Right atrium auricular region (tissue), 2 donors: ENCODE measurements at places on chromosomes 5 and 9.

DNA sequence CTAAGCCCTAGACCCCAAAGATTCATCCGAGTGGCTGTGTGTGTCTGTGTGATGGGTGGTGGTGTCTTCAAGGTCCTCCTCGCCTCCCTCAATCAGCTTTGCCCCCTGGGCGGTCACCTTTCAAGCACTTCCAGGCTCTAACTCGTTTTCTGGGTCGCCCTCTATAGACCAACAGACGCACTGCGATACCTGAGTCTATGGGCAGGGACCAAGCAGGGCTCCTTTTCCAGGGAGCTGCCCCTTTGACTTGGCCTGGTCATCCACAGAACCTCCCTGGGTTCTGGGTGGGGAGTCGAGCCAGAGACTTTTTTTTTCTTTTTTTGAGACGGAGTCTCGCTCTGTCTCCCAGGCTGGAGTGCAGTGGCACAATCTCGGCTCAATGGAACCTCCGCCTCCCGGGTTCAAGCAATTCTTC, 1.1 kb downstream of the SLC27A4 start:
- peak; percentile 64 for DNase-seq

DNA sequence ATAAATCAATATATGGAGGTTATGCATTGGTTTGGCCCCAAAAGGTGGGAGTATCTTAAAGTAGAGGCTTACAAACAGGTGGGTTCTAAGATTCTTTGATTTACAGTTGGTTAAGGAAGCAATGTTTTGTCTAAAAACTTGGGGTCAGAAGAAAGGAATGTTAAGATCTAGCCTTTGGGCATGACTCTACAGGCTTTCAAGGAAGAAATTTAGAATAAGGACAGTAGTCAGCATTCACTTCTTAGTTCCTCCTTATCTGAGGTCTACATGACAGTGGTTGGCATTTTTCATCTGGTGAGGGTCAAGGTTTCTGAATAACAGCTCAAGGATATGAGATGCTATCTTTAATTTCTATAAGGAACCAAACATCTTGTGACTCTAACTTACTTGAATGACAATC, 122.8 kb downstream of the CAMK4 start:
- DNase-seq = no peak

- DNase-seq = no peak
Measured at GRCh38 chr9:107541523-107541922, 52.0 kb upstream of the KLF4 start.

DNA sequence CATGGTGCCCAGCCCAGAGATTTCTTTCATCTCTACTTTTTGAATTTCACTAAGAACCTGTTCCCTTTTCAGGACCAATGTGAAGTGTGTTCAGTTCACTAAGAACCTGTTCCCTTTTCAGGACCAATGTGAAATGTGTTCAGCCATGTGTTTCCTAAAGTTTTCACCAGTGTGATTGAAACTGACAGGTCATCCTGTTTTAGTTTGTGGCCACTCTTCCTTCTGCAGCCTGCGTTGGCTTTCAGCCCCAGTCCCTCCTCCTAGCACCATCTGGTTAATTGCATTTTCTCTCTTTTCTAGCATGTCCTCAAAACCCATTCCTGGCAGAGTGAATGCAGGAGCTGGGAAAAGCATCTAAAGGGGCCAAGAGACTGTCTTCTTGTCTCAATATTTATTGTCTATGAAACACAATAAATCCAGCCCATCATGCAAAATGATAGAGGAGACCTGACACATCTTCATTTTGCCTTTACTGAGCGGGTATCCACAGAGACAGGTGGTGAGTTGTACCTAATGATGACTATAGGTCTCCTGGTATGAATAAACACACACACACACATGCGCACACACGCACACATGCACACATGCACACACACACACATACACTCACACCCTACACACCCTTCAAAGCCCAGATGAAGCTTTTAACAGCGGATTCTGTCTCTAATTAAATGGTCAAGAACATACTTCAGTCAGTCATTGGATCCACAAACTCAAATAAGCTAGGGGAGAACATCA, 6.1 kb upstream of the PANK3 start:
- no peak for DNase-seq

GRCh38 chr9:127768698-127769097, 9.8 kb downstream of the SH2D3C start:
- no peak for DNase-seq

- DNase-seq = no peak
Measured at GRCh38 chr5:96687812-96688453, 25.8 kb downstream of the CAST start.

DNA sequence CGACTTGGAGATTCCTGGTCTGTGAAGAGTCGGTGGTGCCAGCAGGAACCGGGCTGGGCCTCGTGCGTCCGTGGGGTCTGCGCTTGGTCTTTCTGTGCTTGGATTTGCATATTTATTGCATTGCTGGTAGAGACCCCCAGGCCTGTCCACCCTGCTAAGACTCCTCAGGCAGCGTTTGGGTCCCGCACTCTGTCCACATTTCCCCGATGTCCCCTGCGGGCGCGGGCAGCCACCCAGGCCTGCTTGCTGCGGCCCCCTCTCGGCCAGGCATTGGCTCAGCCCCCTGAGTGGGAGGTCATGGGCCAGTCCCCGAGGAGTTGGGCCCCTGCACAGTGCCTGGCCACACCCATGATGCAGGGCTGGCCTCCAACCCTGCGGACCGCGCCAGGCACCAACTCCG, 27.4 kb upstream of the CTNND2 start:
- no peak for DNase-seq

- no peak for DNase-seq
Measured at GRCh38 chr9:69323861-69324260, 1.2 kb upstream of the ENTREP1 start.

DNA sequence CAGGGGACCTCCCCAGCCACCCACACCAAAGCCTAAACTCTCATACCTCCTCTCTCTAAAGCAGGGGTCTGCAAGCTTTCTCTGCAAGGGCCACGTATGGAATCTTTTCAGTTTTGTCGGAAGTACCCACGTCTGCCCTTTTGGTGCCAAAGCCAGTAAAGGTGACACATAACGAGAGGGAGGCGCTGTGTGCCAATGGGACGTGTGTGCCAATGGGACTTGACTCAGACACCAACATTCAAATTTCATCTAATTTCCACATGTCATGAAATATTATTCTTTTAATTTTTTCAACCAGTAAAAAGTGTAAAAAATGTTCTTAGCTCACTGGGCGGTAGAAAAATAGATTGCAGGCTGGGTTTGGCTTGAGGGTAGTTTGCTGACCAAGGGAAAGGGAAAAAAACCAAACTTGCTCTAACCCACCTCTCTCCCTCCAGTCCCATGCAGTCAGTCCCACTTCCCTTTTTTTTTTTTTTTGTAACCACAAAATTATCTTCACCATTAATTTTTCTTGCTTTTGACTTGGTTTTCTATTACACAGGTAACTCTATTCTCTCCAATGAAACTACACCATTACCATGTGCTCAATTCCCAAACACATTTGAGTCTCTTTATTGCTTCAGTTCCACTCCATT, 25.5 kb downstream of the OR2V1 start:
- no peak for DNase-seq

DNA sequence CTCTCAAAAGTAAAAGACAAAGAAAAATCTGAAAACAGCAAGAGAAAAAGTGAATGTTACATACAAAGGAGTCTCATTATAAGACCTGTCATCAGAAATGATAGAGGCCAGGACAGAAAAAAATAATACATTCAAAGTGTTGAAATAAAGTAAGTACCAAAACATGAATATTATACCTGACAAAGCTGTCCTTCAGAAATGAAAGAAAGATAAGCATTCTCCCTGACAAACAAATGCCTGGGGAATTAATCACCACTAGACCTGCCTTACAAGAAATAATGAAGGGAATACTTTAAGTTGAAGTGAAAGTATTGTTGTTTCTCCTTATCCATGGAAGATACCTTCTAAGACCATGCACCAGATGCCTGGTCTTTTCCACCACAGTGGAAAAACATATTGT, 1605.2 kb upstream of the CDH6 start:
- DNase-seq = no peak

DNA sequence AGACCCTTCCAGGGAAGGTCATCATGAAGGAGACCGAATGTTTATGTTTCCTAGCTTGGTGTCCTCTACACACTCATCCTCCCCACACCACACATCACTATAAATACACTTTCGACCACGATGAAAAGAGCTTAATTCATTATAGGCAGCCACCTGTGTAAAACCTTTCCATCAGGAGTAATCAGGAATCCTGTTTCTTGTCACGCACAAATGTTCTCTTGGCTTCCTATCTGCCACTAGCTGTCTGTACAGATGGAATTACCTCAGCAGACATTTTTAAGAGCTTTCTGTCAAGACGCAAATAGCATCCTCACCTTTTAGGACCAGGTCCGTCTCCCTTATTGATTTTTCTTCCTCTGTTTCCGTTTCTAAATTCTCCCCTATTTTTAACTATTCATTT, 79.1 kb downstream of the CYFIP2 start:
- no peak for DNase-seq

- DNase-seq = no peak
Measured at GRCh38 chr5:173314166-173314952, 13.9 kb downstream of the STC2 start.

- DNase-seq = no peak
Measured at GRCh38 chr9:132810314-132810713, 67.8 kb downstream of the AK8 start.
